ENCODE measurements at places on chromosomes 7 and 10.

- no peak for DNase-seq
These were observed 15.6 kb upstream of the CXCL12 start for GRCh38 chr10:44400541-44400940.

DNA sequence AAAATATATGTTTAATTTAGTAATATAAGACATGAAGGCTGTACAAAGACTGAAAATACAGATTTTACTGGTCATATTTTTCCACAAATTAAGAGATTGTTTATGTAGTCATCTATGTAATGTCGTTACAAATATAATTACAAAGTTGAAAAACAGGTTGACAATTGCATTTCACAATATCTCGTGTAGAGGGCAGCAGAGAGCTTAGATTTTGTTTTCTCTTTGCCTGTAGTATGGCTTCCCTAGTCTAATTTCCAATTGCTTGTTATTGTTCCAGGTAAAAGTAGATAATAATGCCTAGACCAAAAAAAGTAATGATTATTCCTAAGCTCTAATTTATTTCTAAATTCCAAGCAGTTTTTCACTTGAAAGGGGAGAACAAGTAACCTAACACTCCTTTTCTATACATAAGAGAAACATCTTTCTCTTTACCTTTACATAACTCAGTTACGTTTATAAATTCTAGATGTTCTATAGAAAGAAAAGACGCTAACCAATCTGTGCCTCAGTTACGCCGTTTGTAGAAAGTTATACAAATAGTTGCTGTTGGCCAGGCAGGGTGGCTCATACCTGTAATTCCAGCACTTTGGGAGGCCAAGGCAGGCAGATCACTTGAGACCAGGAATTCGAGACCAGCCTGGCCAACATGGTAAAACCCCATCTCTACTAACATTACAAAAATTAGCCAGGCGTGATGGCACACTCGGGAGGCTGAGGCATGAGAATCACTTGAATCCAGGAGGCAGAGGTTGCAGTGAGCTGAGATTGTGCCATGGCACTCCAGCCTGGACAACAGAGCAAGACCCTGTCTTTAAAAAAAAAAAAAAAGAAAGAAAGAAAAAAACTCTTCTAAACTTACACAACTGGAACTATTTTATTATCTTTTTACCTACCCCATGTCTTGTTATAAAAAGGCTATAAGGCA, 30.0 kb downstream of the NET1 start:
- peak; percentile 86 for DNase-seq

- DNase-seq, result no peak
These were observed 399.7 kb upstream of the ETV1 start for GRCh38 chr7:14389181-14389591.

DNA sequence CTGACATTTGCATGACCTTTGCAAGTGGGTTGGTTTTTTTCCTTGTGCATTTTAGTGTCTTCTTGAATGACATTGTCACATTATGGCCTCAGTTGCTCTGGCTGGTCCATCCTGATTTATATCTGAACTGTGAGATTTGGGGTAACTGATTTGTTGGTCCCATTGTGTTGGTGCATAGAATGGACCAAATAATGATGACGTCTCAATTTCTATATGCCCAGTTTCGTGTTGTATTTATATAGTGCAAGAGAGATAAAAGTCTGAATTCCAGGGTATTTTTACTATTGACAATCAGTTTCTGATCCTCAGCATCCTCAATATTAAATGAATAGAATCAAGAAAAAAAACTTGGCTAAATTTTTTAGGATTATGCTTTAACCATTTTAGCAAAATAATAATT, 281.8 kb downstream of the HDAC9 start:
- no peak for DNase-seq

DNA sequence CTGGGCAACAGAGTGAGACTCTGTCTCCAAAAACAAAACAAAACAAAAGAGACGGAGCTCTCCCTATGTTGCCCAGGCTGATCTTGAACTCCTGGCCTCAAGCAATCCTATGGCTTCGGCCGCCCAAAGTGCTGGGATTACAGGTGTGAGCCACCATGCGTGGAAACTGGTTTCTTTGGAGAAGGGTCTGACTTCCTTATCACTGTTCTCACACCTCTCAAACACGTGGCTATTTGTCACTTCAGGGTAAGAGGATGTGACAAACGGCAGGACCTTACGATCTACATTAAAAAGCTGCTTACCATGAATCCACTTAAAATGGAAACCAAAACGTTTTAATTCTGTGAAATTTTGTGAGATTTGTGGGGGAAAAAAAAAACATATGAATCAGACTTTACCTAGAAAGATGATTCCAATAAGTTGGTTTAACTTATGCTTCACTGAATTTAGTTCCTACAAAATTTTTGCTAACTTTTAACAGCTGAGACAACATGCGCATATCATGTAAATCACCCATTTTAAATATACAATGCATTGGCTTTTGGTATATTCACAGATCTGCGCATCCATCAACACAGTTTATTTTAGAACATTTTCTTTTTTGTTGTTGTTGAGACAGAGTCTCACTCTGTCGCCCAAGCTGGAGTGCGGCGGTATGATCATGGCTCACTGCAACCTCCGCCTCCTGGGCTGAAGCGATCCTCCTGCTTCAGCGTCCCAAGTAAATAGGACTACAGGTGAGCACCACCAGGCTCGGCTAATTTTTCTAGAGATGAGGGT, 18.7 kb upstream of the FOXK1 start:
- DNase-seq, result no peak

- no peak for DNase-seq
These were observed 51.3 kb downstream of the MDFIC start for GRCh38 chr7:114973147-114973546.

DNA sequence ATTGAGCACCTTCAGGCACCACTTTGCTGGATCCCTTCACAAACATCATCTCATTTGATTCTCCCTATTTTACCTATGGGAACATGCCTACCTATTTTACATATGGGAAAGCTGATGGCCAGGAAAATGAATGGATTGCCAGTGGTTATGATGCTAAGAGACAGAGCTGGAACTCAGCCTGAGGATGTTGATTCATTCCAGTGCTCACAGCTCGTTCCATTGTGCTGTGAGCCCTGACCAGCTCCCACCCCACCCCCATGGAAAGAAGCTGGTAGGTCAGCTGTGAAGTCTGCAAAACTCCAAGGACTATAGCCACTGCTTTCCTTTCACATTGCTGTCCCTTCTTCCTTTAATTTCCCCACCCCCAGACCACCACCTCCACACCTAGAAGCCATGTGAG, 9.6 kb downstream of the UBTD1 start:
- no peak for DNase-seq

GRCh38 chr7:85111761-85112160, 75.1 kb downstream of the SEMA3D start:
- DNase-seq, result no peak

- no peak for DNase-seq
These were observed 13.7 kb downstream of the KIN start for GRCh38 chr10:7773845-7774801.

DNA sequence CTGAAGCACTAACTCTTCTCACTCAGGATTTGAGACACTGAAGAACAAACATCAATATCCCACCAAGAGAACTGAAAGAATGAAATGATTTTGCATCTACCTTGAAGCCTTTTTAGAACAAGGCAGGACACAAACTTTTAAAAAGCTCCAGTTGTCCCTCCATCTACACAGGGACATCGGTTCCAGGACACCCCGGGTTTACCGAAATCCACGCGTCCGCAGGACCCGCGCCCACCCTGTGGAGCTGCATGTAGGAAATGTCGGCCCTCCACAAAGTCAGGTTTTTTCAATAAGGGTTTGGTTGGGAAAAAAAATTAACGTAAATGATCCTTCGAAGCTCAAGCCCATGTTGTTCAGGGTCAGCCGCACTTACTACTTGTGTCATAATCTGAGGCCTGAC, 94.0 kb downstream of the DIP2C start:
- no peak for DNase-seq

DNA sequence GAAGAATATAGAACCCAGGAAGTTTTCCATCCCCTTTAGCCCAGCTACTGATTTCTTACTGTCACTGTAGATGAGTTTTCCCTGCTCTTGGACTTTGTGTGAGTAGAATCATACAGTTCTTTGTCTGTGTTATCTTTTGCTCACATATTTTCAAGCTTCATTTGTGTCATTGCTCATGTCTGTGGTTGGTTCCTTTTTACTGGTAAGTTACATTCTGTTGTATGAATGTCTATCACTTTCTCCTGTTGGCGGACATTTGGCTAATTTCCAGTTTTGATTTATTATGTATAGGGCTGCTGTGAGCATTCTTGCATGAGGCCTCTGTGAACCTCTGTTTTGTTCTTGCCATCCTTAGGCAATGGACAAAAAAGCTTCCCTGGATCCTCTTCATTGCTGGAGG, 5.3 kb downstream of the GLRX3 start:
- DNase-seq, result peak; percentile 13

DNA sequence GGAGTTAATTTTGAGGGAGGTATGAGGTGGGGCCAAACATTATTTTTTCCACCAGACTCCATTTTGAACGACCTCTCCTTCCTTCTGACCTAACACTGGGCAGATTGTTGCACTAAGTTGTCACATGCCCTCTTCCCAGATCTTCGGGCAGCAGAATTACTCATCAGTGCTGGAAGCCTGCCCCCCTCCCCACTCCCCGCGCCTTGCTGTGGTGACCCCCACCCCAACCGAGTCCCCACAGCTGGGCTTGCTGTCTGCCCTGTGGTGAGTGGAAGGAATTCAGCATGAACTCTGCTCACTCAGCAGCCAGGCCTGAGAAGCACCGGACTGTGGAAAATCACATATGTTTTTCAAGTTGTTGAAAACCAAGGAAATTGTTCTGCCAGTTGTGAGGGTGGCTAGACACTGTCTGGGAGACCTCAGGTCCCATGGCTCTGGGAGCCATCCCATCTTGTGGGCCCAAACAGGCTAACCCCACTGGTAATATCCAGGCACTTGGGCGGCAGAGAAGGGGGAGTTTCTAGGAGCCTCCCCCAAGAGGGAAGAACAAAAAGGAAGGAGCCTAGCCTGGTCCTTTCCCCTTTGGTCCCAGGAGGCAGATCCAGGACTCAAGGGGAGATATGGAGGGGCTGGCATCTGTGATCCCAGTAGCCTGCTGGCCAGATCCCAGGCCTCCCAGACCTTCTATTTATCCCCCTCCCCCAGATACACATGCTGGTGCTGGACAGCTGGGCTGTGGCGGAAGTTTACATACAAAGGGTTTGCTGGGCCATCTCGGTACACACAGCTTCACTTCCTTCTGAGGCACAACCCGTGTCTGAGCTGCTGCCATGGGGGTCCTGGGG, 3.5 kb upstream of the AEBP1 start:
- DNase-seq, result no peak
